ENCODE measurements at places on chromosomes 1 and 21. TPM values are rescaled to one million over a fixed set of nuclear protein-coding genes. Genes with fewer than 3 reads are reported as not detected.

CATSPERE gene
- total RNA-seq = not detected

KIFAP3 gene
- 12.6 TPM for total RNA-seq

PIGR gene
- total RNA-seq = 0.53 TPM

FAM3B gene
- not detected for total RNA-seq

DNM3 gene
- total RNA-seq = 9.6 TPM

Measured in ascending aorta (tissue), 2 donors.